Thoracic aorta (tissue), 2 donors: ENCODE measurements at places on chromosomes 3 and 15. TPM values are rescaled to one million over a fixed set of nuclear protein-coding genes. Genes with fewer than 3 reads are reported as not detected.

CCDC14 gene
- total RNA-seq = 67.8 TPM

ADAMTS9 gene
- total RNA-seq = 420 TPM

TGM5 gene
- not detected for total RNA-seq

C3orf70 gene
- 22.7 TPM for total RNA-seq

LRRC31 gene
- total RNA-seq = not detected

DNA sequence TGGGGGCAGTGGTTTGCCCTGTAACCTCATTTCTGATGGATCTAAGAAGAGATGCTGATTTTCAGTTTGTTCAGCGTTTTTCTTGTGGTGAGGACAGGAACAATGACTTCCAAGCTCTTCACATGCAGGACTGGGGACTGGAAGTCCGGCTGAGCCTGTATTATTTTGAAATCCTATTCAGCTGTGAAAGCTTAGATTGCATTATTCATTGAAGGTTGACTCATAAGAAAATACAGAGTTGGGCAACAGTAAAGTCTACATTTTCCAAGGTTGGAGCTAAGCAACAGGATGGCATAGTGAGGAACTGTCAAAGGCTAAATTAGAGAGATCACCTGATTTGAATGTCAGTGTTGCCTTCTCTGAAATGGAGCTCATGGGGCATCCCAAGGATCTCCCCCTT lies 230.9 kb upstream of the FEZF2 start:
- no peak for DNase-seq

GRCh38 chr3:141777957-141778813 lies 15.0 kb downstream of the GRK7 start:
- no peak for DNase-seq

DNA sequence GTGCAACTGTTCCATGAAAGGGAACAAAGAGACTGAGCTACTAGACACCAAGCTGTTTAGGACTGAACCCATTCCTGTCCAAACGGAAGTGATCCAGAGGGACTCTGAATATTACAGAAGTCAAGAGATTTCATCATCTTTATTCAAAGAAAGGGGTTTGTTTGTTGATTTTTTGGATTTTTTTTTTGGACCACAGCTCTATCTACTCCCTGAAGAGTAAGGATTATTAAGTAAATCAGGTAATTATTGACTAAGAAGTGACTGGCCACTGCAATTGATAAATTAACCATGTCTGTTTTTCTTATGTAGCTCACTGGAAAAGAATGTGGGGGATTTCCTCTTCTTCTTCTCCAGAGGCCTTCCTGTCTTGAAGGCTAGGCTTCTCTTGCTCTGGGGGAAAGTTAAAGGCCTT lies 146.6 kb upstream of the TPM1 start:
- DNase-seq = no peak

- no peak for DNase-seq
Observed at GRCh38 chr15:52615302-52615701, 46.5 kb upstream of the ARPP19 start.

DNA sequence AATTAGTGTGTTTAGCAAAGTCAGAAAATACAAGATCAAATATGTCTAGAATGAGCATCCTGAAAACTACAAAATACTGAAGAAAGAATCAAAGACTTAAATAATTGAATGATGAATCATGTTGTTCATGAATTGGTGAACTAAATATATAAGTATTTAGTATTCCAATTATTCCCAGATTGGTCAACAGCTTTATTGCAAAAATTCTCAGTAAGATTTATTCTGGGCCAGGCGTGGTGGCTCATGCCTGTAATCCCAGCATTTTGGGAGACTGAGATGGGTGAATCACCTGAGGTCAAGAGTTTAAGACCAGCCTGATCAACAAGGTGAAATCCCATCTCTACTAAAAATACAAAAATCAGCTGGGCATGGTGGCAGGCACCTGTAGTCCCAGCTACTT lies 250.0 kb upstream of the NECTIN3 start:
- no peak for DNase-seq

DNA sequence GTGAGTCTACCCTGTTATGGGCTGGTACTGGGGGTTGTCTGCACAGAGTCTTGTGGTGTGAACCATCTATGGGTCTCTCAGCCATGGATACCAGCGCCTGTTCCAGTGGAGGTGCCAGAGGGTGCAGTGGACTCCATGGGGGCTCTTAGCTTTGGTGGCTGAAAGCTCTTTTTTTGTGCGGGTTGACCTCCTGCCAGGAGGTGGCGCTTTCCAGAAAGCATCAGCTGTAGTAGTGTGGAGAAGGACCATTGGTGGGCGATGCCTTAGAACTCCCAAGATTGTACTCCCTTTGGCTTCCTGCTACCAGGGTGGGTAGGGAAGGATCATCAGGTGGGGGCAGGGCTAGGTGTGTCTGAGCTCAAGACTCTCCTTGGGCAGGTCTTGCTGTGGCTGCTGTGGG lies 602.6 kb downstream of the RSL24D1 start:
- DNase-seq = no peak

DNA sequence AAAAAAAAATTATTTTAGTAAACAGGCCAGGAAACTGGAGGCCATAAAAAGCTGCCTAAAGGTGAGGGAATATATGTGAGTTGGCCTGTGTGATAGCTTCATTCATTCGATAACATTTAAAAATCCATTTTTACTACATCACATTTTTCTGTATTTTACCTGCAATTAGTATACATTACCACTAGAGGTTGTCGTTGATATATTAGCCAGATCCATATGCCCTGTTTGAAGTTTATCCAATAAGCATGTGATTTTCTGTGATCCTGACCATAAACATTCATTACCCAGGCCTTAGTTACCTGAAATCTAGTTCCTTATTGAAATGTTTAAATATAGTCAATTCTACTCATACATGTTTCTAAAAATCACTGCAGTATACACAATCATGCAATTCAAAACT lies 71.4 kb downstream of the ARNT2 start:
- no peak for DNase-seq

- no peak for DNase-seq
Observed at GRCh38 chr15:36612063-36612788, 32.8 kb downstream of the CDIN1 start.

DNA sequence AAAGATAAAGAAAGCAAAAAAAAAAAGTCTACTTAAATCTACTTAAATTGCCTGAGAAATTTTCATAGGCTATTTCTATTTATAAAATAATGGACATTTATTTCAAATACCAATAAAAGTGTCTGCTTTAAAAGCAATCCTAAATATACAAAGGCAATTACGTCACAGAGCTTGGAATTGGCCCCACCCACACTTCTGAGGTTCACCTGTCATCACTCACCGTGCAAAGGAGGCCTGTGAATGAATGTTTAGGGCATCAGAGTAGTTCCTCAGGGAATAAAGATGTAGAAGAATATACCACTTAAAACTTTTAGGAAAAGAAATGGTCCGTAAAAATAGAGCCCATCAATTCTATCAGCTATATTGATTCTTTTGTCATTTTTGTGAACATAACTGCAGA lies 621.8 kb downstream of the ROBO1 start:
- no peak for DNase-seq

GRCh38 chr3:106144030-106144429 lies 275.2 kb upstream of the CBLB start:
- no peak for DNase-seq

DNA sequence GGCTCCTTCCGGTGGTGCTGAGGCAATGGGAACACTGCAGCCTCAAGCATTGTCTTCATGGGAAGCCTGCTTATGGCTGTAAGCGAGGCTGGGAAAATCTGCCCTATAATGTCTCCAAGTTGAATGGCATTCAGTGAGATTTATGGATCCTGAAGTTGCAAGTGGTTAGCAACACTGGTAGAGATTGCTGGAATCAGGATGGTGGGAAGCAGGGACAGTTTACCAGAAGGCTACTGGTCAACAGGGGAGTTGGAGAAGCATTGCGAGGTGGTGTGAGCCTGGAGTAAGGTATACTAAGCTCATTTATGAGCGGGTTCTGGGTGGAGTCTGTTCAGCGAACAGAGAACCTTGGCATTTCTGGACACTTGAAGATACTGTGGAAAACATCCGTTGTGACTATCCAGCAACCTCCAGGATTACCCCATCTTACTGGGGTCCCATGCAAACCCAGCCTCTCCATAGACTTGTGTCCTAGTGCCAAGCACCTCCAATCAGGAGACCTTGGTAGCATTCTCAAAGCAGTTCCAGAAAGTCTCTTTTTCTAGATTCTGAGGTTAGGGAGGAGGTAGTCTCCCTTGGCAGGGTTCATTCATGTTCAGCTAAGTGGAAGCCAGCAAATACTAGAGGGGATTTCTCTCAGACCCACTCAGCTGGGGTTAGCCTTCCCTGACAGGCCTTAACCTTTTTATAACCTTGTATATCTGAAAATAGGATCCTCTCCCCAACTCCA lies 7.3 kb downstream of the RPSA start:
- DNase-seq = no peak
